ENCODE measurements at places on chromosomes 12 and 14.

DNA sequence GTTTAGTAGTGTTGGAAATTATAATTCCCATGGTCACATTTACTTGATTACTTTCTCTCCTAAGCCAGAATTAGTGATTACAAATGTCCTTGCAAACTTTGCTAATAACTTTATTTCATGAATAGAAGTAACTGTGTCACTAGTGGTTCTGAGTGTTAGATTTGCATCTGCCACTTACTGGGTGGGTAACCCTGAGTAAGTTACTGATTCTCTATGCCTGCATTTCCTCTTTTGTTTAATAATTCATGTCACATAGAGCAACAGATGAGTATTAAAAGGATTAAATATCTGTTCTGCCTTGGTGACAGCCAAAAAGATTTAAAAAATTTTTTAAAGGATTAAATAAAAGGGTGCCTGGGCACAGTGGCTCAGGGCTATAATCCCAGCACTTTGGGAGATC is 78.6 kb downstream of the BHLHE41 start:
- no peak for DNase-seq

- peak; percentile 70 for DNase-seq
Observed at GRCh38 chr12:106223485-106224354, 24.1 kb downstream of the CKAP4 start.

GRCh38 chr14:75223664-75224154 is 47.3 kb upstream of the TMED10 start:
- no peak for DNase-seq

DNA sequence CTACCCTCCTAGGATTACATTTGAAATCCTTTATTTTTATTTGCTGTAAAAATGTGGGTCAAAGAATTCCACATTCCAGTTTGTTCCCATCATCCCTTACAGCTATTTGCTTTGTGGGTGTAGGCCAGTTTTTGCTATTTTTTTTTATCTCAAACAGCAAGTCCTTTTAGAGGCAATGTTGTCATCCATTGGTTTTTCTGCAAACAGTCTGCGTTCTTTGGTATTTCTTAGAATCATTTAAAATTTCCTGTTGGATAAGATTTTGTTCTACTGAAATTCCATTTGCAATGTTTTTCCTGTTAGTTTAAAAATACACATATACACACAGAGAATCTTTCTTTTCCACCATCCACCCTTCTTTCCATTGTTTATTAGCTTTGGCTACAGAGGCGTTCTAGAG is 53.3 kb upstream of the STK38L start:
- DNase-seq: no peak

DNA sequence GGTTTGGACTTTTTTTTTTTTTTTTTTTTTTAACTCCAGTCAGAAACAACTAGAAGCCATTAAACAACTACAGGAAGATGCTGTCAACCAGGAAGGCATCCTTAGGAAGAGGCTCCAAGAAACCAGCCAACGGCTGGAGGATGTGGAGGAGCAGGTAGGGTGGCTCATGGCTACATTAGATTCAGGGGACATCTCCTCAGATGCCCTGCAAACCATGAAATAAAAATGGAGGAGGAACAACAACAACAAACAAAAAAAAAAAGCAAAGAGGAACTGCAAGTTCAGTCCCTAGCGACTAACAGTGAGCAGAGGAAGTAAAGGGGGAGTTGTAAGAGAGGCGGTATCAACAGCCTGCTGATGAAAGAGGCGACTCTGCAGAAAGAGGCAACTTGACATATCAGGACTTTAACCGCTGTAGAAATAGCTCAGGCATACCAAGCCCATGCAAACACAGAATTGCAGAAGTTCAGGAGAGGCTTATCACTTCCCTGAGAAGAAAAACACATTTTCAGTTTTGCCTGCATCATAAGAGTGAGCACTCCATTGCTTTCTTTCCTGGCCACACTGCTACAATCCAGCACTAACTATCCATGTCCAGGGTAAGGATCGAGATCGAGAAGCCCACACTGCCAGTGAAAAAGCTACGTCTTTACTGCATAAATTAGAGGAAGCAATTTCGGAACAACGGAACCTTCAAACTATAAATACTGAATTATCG is 103.5 kb upstream of the BCAT1 start:
- DNase-seq: peak; percentile 34

DNA sequence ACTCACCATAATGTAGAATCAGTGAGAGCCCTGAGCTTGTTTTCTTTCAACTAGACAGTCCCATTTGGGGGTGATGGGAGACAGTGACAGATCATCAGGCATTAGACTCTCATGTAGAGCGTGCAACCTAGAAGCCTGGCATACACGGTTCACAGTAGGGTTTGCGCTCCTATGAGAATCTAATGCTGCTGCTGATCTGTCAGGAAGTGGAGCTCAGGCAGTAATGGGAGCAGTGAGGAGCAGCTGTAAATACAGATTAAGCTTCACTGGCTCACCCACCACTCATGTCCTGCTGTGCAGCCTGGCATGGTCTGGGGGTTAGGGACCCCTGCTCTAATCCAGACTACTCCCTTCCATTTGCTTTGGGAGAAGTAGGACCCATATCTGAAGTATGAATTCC is 55.6 kb downstream of the FNTB start:
- no peak for DNase-seq

- DNase-seq: no peak
Observed at GRCh38 chr12:65510584-65511050, 232.1 kb downstream of the MSRB3 start.

- no peak for DNase-seq
Observed at GRCh38 chr12:57191410-57191809, 25.2 kb upstream of the NXPH4 start.

DNA sequence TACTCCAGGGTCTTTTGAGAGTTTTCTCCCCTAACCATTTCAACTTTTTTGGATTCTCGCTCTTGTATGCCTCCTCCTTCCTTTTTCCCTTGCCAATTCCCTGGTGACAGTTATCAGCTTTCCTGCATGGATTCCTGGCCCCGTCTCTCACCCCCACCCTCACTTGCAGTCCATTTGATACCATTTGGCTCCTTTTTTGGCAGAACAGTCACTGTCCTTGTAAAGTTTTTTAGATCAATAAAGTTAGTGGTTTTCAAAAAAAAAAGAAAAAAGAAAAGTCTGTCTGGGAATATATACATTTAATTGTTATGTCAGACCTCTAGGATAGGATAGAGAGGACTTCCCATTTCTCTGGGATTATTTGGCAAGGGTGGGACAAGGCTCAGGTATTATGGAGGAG is 42.1 kb downstream of the ACTN1 start:
- no peak for DNase-seq

DNA sequence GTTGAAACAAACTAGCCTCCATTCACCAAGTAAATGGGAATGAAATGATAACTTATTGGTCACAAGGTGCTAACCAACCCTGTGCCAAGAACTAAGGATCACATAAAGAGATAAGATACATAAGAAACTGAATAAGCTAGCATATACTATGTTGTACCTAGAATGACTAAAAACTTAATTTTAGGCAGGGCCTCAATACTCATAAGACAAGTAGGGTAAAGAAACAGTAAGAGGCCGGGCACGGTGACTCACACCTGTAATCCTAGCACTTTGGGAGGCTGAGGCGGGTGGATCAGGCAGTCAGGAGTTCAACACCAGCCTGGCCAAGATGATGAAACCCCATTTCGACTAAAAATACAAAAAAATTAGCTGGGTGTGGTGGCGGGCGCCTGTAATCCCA is 17.7 kb downstream of the GDF11 start:
- no peak for DNase-seq

GRCh38 chr14:91164676-91165075 is 50.8 kb downstream of the DGLUCY start:
- no peak for DNase-seq

- no peak for DNase-seq
Observed at GRCh38 chr14:34978444-34978843, 4.3 kb upstream of the SRP54 start.
